ENCODE measurements at places on chromosomes 1 and 21.

DNA sequence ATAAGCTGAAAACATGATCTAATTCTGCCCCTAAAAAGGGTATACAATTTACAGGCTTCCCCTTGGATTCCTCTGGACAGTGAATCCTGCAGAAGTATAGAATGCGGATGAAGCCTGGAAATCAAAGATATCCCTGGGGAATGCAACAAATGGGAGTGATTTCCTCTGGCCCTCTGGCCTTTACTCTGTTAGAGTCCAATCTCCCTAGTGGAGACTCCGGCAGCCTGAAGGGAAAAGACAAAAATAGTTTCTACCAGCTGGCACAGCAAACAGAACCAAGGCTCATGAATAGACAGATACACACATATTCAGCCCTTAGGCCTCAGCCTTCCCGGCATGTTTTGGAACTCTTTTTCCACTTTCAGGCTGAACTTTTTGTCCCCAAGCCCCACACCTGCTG is 3.9 kb upstream of the LRRC52 start:
- no peak for DNase-seq

GRCh38 chr1:204728045-204728444 is 42.5 kb upstream of the LRRN2 start:
- no peak for DNase-seq

- DNase-seq = no peak
Observed at GRCh38 chr1:208527156-208527555, 283.0 kb upstream of the PLXNA2 start.

GRCh38 chr1:16491056-16491675 is 22.9 kb downstream of the RNU1-1 start:
- no peak for DNase-seq

All from CD4-positive, alpha-beta T cell treated with Interleukin-21 for 1 hour (primary cell).